ENCODE measurements at places on chromosomes 16 and 17. TPM values are rescaled to one million over a fixed set of nuclear protein-coding genes. Genes with fewer than 3 reads are reported as not detected.

Gene PCGF2
- 50.7 TPM for total RNA-seq

Gene NKD1
- total RNA-seq, result 8.0 TPM

GRCh38 chr17:40309031-40309948 lies at the start of gene RARA:
Gene RARA, plus strand, starts transcription at chr17:40309180. Its CDS starts 22,039 bp downstream, at chr17:40331219.
- peak; percentile 86 for DNase-seq

DNA sequence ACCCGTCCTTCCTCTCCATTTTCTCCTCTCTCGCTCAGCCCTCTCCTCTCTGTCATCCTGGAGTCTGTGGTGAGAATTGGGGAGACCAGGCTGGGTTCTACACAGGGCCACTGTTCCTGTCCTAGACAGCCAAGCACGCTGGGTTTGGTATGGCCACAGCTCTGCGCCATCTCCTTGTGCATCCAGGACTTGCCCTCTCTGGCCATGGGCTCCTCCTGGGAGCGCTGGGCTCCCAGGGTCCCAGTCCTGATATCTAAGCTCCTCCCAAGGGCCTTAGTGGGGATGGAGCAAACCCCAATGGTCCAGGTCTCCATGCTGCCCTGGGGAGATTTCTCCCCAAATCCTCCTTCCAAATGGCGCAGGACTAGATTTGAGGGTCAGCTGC lies 27.2 kb upstream of the ITGA3 start:
- peak; percentile 60 for DNase-seq

- no peak for DNase-seq
Measured at GRCh38 chr17:47629826-47630225, 19.9 kb upstream of the KPNB1 start.

DNA sequence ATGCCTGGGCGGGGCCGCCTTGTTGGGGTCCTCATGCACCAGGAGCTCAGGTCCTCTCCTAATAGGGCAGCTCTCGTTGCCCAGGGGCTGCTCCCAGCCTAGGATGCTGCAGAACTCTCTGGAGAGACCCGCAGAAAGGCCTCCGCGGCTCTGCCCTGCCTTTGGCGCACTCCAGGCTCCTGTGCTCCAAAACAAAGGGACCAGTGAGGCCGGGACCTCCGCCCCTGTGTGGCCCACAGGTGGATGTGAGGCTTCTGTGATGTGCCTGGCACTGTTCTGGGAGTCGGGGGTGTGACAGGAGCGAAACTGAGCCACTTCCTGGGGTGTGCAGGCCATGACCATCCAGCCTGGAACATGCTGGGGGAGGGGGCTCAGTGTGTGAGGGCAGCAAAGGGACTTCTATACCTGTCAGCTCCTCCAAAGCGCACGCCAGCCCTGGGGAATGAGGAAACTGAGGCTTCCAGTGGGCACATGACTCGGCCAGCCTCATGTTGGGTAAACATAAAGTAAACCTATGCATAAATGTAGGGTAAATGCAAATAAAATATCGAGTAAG lies 153.2 kb downstream of the IRF8 start:
- peak; percentile 80 for DNase-seq

DNA sequence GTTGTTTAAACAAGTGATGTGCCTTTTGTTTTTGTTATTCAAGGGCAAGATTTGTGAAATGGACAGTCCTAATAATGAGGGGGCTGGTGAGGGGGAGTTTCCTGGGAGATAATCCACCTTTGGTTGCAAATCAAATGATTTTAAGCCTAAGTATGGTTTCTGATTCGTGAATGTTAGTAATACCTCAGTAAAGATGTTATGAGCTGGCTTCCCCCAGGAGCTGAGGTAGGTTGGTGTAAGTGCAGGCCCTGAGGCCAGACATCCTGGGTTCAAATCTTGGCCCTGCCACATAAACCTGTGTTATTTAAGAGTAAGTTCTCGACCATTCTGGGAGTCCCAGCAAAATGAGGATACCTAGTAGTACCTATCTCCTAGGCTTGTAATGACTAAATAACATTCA lies 1.5 kb downstream of the SNX29 start:
- no peak for DNase-seq

DNA sequence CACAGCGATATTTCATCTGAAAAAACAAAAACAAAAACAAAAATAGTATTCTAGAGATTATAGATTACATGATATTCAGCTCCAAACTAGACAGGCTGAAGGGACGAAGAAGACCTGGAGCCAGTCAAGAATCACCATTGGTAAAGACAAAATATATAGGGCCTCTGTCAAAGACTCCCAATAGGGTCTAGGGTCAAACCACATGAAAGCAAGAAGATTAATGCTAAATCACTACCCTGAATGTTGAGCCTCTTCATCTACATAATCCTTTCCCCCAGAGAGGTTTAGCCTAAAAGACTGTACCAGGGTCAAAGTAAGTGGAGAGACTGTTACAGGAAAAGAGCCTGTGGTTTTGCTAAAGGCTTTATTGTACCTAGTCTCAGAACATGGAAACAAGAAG lies 10.8 kb upstream of the NME1 start:
- DNase-seq, result no peak

Gene KRTAP9-7
- total RNA-seq, result not detected

DNA sequence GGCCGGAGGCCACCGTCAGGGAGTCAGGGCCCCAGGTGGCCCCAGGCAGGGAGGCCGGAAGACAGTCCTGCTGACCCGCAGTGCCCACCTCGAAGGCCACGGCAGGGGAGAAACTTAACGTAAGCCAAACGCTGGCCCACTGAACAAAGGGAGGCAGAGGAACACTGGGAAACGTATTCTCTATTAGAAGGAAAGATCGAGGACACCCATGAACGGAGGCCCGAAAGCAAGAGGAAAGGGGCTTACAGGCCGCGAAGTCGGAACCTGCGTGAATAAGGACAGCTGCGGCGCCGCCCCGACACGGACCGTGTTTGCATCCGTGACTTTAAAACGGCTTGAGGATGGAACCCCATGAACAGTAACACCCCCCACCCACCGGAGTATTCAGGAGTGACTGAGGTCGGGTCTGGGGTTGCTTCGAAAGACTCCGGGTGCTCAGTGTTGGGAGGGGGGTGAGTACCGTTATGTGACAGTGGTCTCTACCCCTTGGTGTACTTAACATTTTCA lies 102.4 kb upstream of the METRNL start:
- no peak for DNase-seq

Gene TERB1
- total RNA-seq, result not detected

DNA sequence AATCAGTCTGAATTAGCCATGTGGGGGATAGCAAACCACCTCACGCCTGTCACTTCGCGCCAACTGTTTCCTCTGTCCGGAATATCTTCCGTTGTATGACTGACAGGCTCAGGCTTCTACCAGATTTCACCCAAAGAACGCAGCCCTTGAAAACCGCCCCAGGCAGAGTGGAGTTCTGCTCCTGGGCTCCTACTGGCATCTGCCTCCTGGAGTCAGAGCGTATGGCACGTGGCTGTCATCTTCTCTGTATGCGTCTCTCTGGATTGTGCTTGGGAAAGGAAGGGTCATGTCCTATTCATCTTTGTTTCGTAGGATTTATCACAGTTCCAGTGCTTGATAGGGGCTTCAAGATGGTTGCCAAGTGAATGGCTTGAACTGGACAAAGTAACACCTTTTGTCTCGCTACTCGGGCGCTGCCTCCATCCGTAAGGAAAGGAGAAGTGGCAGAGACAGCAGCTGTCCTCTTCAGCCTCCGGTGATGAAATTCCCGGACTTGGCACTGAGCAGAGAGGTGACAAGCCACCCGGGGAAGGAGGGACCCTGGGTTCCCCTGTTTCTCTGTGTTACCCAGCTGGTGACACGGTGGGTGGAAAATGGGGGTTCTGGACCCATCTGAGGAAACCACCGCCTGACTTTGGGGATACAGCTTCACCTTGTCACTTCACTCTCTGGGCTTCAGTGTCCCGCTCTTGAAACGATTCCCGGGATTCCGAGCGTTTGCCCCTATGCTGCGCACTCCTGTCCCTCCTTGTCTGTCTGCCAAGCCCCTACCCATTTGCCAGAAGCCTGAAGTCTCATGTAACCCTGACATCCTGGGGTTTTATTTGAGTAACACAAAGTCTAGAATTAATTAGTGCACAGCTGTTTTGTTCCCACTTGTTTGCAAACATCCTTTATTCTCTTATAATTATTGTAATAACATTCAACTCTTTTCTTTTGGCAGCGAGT lies 13.9 kb downstream of the KIAA0513 start:
- no peak for DNase-seq

DNA sequence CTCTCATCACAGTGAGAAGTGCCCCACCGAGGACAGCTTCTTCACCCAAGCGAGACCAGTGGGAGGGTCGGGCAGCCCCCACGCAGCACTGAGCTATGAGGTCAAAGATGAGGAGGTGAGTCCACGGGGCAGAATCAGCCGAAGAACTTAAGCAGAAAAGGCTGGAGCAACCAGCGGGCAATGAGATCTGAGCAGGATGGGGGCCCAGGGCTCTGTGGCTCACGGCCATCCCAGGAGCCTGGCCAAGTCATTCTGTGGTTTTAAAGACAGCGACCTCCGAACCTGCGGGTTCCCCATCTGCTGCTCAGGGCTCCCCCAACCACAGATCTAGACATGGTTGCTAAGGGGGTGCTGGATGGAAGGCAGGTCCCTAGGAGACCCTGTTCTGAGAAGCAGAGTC lies 202.6 kb downstream of the RBFOX3 start:
- DNase-seq, result no peak

Gene KCNJ12
- 2.8 TPM for total RNA-seq

Gene CCL13
- total RNA-seq, result not detected

DNA sequence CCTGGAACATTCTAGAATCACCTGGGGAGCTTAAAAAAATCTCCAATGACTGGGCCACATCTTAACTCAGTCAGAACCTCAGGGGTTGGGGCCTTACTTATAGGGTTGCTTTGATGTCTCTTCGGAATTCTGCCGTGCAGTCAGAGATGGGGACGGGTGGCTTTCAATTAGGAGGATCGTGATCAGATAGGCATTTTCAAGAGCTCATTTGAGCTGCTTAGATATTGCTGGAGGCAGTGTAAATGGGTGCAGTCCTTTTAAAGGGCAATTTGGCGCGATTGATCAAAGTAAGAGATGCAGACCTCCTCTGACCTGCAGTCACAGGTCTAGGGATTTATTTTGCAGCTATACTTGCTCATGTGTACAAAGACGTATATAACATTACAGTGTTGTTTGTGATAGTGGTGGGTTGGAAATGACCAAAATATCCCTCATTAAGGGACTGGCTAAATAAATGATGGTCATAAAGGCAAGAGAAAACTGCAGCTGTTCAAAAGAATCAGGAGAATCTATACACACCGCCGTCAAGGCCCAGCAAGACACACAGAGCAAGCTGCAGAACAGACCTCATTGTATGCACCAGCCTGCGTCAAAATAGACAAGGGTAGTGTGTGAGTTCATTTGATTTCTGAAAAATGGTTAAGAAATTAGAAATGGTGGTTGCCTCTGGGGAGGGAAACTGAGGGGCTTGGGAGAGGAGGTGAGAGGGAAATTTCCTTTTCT lies 6.3 kb upstream of the KCNG4 start:
- no peak for DNase-seq

- no peak for DNase-seq
Measured at GRCh38 chr16:31301708-31302400, 42.1 kb downstream of the ITGAM start.

DNA sequence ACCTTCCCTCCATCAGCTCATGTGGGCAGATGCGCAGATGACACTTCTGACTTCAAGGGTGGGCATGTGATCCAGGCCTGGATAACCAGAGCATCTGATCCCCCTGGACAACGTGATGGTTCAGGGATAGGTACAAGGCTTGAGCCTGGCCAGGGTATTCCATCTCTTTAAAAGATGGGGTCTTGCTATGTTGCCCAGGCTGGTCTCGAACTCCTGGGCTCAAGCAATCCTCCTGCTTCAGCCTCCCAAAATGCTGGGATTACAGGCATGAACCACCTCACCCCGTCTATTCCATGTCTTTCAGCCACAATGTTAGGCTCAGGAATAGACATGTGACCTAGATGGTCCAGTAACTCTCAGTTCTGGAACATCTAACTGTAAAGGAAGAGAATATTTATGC lies 20.8 kb downstream of the CRYM start:
- DNase-seq, result no peak

- no peak for DNase-seq
Measured at GRCh38 chr17:68450391-68450790, 6.9 kb downstream of the WIPI1 start.

DNA sequence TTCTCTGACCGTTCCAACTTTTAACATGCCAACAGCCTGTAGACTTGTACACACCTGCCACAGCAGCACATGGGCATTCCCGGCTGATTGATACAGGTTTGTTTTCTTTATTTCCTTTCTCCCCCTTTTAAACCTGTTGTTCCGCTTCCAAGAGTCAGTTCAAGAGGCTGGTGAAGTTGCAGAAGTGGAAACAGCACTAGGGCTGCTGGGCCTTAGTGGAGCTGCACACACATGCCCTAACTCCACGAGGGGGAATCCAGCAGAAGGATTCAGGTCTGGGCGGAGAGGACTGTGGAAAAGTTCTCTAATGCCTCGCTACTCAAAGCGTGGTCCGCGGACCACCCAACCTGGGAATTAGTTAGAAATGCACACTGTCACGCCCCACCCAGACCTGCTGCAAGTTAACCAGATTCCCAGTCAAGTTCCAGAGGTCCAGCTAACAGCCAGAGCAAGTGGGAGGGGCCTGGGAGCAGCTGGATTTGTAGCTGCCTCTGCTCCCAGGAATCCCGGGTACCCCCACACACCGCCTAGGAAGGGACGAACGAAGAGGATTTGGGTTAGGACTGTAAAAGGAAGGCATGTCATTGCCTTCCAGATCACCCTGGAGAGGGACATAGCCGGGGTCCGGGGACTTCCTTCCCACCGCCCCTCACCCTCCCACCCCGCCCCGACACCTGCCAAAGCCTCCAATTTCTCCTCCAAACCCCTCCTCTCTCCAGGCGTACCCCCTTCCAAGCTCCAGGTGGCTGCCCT lies 542 bp downstream of the SLC39A11 start:
- no peak for DNase-seq

Gene SPNS3
- not detected for total RNA-seq

Gene ATP2A1
- total RNA-seq, result 1.8 TPM

Gene MRPL27
- 61.4 TPM for total RNA-seq

DNA sequence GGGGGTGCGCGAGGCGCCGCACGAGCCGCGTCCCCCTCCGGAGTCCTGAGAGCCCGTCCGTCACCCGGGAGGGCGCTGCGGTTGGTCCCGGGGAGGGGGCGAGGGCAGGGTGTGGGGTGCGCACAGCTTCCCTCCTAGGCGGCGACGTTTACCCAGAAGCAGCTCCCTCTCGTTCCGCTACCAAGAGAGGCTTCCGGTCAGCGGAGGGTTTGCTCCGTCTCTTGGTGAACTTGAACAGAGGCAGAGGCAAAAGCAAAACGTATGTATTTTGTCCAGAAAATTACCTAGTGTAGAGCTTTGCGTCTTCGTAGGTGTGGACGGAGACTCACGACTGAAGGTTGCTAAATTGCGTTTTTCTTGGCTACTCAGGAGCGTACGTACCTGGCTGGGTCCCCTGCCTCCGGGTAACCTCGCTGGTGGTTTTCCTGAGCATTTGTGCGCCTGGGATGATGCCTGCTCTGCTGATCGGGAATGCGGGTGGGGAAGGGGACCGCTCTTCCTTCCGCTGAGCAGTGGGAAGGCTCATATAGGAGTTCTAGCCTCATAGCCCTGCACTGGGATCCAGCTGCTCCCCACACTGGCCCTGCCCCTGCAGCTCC lies 833 bp downstream of the WSCD1 start:
- DNase-seq, result no peak

GRCh38 chr16:578870-579405 lies 9.2 kb downstream of the PIGQ start:
- DNase-seq, result no peak

Gene C1QL1
- 2.0 TPM for total RNA-seq

- no peak for DNase-seq
Measured at GRCh38 chr17:7984904-7985303, 17.5 kb upstream of the GUCY2D start.

Gene TRIM72
- not detected for total RNA-seq

Gene KRT14
- total RNA-seq, result 0.94 TPM
